ENCODE measurements at places on chromosomes 2 and 18.

GRCh38 chr2:186697536-186697935 is 3.7 kb downstream of the FAM171B start:
- DNase-seq, result no peak

DNA sequence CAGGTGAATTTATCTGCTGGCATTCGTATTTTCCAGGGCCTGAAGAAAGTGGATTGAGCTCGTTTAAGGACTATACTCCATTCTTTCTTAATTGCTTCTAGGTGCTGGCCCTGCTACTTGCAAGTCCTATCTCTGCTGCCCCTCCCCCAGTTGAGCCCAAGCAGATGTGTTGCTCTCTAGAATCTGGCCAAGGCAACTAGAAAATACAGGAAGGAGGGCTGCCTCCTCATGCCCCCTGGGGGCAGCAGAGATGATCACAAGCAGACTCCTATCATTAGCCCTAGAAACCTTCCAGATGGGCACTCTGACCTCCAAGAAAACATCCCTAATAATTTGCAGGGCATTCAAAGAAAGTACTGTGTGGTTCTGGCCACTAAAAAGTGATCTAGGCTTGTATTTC is 72.5 kb upstream of the CYP26B1 start:
- no peak for DNase-seq

GRCh38 chr2:199424160-199424559 is 33.6 kb downstream of the SATB2 start:
- DNase-seq, result no peak

DNA sequence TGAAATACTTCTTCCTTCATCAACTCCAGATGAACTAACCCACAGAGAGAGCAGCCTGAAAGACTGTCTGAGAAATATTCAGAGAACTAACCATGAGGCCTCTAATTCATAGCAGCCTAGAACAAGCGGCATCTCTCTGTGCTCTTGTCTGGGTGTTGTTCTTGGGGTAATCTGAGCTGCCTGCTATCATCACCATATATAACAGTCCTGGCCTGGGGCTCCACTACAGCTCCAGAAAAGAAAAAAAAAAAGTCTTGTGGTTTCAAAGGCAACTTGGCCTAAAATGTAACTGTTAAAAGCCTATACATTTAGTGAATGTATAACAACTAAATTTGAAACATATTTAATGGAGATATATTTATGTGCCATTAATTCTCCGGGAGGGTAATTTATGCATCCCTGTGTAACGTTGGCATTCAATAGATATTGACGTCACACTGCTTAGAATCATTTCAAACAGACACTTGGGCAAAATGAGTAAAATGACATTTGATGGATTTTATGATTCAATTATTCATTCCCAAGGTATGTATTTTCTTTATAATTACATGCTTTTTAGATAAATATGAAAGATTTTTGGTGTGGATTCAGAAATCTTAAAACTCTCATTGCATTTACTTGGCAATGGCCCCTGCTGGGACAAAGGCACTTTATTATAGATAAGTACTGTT is 294.3 kb downstream of the HRH4 start:
- DNase-seq, result no peak

- DNase-seq, result no peak
These were observed 10.9 kb downstream of the MEP1B start for GRCh38 chr18:32200766-32201165.

DNA sequence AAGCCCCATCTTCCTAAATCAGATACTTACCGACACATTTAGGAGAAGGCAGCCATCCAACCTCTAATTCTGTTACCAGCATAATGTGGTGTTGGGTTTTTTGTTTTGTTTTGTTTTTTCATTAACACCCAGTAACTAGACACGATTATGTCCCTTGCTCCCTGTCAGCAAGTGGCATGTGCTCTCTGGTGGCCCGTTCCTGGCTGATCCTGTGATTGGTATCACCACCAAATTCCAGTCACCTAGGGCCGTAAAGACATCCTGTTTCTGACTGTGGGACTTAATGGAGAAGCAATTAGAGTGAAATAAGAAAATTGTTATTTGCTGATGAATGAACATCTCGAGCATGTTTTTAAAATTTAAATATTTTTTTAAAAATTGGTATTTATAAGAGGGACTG is 5.9 kb upstream of the DLX1 start:
- no peak for DNase-seq

DNA sequence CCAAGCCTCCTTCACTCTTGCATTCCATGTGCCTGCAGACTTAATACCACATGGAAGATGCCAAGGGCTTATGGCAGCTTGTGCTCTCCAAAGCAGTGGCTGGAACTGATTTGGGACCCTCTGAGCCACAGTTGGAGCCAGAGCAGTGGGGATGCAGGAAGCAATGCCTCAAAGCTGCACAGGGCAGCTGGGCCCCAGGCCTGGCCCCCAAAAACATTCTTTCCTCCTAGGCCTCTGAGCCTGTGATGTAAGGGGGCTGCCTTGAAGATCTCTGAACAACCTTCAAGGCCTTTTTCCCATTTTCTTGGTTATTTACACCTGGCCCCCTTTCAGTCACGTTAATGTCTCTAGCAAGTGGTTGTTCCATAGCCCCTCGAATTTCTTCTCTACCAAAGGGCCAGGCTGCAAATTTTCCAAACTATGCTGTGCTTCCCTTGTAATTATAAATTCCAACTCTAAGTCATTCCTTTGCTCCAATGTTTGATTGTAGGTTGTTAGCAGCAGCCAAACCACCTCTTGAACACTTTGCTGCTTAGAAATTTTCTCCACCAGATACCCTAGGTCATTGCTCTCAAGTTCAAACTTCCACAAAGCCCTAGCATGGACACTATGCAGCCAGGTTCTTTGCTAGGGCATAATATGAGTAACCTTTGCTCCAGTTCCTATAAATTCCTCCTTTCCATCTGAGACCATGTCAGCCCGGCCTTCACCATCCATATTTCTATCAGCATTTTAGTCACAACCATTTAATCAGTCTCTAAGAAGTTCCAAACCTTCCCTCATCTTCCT is 245.0 kb upstream of the RBBP8 start:
- DNase-seq, result no peak

GRCh38 chr2:218046238-218046637 is 22.8 kb upstream of the RUFY4 start:
- DNase-seq, result no peak

Data from stimulated activated CD8-positive, alpha-beta memory T cell treated with anti-CD3 and anti-CD28 coated beads, Interleukin-15, amount 100 ng/mL, for 48 hours (primary cell).